ENCODE measurements at places on chromosomes 6 and 20. TPM values are rescaled to one million over a fixed set of nuclear protein-coding genes. Genes with fewer than 3 reads are reported as not detected.
A peak's percentile ranks its signal among the peaks of the same experiment; 100 is the strongest.

DNA sequence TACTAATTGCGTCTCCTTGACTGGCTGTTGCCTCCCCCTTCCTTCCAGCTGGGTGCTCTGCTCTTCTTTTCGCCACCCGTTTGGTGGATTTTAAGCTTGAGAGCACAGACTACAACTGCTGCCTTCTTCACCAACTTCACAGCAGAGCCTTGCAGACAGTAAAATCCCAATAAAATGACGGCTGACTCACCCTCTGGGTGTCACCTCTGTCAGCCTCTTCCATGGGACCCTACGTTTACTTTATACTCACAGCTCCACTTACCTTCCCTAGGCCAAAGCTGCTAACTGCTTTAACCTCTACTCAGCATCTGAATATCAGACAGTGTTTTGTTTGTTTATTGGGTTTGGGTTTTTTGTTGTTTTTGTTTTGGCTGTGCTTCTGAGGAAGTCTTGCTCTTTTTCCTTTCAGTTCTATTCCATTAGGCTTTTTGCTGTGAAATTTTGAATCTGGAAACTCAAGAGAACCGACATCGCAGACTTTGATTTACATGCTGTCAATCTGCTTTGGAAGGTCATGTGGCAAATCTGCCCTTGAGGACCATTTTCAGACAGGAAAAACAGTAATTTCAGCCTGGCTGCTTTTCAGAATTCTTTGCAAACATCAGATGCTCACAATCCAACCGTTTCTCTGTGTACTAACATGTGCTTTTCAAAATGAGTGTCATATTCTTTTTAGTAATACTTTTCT is 2.4 kb downstream of the AGPAT4 start:
- peak; percentile 46 for DNase-seq

GRCh38 chr6:29577544-29577943 is 7.4 kb upstream of the OR2H2 start:
- no peak for DNase-seq

COL21A1 gene
- 0.43 TPM for total RNA-seq

- no peak for DNase-seq
Measured at GRCh38 chr20:10715035-10715434, 41.2 kb upstream of the JAG1 start.

- DNase-seq = peak; percentile 27
Measured at GRCh38 chr20:48737434-48738093, 90.2 kb downstream of the PREX1 start.

ERGIC3 gene
- 271 TPM for total RNA-seq

DNA sequence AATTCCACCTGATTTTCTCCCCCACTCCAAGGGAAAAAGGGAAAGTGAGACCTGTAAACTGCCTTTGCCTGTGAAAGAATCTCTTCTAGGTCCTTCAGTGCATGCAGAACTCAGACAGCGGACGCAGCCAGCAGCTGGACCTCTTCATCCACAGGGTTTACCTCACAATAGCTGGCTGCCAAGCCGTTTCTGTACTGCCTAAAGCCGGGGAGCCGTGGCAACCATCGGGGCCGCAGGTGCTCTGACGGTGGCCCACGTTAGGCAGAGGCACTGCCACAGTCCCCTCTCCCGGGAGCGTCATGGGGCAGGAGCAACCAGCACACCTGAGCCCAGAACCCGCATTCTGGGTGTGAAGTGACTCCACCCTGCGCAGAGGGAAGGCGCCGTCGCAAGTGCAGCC is 206.1 kb downstream of the TTLL2 start:
- no peak for DNase-seq
